ENCODE measurements at places on chromosomes 13 and 19.

- DNase-seq = no peak
Measured at GRCh38 chr13:109160887-109161669, 531.7 kb downstream of the MYO16 start.

GRCh38 chr19:44618640-44619357, 5.4 kb downstream of the IGSF23 start:
- no peak for DNase-seq

GRCh38 chr13:50441130-50441529, 402.4 kb downstream of the DLEU7 start:
- no peak for DNase-seq

DNA sequence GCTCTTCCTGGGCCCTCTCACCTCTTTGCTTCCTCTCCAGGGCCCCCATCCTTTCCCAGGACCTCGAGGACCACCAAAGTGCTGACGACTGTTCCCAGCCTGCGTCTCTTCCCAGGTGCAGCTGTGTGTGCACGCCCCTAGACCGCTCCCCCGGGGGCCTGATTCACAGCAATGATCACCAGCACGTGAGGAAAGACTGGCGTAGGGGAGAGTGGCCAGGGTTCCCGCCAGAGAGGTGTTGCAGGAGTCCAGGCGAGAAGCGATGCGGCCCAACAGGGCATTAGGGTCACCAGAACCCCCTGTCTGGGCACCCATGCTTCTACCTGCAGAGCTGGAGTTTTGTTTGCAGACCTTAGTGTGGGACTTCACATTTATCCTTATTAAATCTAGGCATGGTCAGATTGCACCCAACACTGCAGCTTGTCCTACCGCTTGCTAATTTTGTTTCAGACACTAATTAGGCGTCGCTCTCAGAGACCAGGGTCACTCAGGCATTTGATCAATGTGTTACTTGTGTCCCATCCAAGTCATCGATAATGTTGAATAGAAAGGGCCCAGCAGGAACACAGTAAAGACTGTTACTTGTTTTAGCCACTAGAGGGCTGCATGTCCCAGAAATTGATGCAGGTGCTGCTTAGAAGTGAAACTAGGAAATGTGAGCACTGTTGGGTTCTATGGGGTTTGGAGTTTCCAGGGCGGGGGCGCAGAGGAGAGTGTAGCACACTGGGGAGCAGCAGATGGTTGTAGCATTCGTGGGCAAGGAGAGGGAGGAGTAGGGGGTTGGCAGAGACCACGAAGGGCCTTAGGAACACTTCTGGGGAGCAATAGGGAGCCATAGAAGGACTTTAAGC, 53.2 kb downstream of the CDADC1 start:
- DNase-seq = no peak

GRCh38 chr13:56015919-56016318, 1124.8 kb upstream of the PRR20A start:
- no peak for DNase-seq

All from NCI-H1436 treated with DMSO at 0.1 percent for 48 hours (cell line).